ENCODE measurements at places on chromosomes 1 and 21.

GRCh38 chr1:87682565-87682964 is 353.9 kb downstream of the LMO4 start:
- DNase-seq, result no peak

DNA sequence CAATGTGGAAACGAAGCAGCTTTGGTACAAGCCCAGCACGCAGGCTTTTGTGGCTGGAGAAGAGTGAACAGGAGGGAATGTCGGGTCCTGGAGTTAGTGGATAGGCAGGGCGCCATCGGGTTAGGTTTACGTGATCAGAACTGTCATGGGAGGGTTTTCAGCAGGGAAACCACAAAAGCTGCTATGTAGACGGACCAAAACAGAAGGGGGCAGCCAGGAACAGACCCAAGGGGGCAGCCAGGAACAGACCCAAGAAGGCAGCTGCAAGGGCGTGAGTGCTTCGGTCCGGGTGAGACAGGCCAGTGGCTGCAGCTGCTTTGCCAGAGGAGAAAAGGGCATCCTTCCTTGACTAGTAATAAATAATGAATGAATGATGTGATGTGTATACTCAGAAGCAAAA is 77.5 kb upstream of the KIF1B start:
- DNase-seq, result no peak

DNA sequence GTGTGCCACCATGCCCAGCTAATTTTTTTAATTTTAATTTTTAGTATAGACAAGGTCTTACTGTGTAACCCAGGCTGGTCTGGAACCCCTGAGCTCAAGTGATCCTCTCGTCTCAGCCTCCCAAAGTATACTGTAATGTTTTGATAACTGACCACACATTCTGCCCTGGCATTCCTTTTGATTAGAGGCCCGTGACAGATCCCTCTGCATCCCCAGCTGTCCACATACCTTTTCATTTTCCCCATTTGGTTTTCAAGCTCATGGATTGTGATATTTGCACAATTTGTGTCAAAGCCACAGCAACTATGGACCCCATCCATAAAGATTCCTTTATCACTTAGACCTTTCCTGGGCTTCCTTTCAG is 116.8 kb upstream of the ATP1A1 start:
- no peak for DNase-seq

DNA sequence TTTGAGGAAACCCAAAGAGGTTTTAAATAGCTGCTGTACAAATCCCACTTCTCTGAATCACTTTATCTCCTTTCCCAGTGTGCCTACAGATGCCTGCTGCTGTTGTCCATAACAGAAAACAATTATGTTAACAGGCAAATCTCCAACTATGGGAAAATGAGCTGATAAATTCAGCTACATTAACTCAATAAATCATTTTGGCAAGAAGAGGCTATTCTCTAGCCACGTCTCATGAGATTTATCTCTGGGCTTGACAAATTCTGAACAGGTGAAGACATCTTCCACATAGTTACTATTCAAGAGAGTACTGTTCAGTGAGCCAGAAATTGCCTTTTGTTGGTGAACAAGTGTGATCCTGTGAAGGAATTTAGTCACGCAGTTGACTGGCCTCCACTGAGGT is 327.1 kb upstream of the FMN2 start:
- DNase-seq, result no peak

- DNase-seq, result peak; percentile 41
Observed at GRCh38 chr1:38581396-38581795, 278.2 kb downstream of the RRAGC start.

DNA sequence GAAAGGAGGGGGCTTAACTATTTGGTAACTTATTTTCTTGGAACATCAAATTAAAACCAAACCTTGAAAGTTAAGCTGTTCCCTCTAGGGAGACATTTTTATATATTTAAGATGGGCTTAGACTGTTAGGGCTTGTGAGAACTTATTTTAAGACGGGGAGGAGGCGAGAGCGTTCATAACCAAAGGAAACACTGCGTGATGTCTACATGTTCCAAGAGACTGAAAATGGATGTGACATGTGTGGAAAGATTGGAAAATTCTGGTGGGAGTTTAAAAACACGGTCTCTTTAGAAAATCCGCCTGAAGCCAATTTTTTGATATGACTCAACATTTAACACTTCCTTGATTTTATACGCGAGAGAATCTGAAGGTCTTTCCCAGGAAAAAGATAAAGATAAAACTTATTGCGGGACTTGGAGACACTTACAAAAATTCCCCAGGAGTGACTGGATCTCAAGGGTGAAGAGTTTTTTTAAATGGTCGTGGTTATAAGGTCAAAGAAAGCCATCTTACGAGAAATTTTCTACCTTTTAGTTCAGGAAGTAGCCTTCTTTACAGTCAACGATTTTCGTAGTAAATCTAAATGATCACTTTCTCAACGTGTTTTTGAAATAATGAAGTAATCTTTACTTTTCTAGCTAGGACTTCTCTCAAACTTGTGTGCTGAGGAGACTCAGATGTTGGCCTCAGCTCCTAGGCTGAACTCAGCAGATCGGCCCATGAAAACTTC is 828 bp downstream of the PNRC2 start:
- DNase-seq, result no peak

DNA sequence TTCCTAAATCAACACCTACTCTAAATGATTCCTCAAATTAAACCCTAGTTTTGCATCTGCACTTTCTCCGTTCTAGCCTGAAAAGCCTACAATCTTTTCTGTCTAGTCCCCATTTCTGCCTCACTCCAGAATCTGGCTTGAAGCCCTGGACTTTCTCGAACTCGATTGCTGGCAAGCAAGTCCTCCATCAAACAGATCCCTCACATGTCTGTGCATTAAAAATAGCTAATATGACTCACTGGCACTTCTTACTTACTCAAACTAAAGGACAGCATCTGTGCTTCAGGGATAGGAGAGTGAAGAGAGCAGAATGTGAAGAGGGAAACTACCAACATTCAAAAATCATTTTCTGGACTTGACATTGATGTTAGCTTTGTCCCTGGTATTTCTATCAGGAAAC is 51.8 kb upstream of the CXADR start:
- DNase-seq, result no peak

DNA sequence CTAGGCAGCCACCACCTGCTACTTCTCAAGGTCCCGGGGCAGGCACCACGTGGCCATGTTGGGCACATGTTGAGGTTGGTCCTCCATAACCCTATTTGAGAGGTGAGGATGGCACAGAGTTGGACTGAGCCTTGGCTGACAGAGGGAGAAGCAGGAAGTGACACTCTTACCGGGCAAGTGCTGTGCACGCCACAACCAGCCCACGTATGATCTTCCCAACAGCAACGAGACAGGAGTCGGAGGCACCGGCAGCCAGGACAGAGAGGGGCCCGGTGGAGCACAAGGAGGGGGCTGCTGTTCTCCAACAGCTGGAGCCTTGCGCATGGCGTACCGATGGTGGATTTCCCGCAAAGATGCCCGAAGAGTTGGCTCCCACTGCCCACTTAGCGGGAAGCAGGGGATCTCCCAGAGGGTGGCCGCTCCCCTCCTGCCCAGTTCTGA is 3.4 kb downstream of the CLEC20A start:
- no peak for DNase-seq

DNA sequence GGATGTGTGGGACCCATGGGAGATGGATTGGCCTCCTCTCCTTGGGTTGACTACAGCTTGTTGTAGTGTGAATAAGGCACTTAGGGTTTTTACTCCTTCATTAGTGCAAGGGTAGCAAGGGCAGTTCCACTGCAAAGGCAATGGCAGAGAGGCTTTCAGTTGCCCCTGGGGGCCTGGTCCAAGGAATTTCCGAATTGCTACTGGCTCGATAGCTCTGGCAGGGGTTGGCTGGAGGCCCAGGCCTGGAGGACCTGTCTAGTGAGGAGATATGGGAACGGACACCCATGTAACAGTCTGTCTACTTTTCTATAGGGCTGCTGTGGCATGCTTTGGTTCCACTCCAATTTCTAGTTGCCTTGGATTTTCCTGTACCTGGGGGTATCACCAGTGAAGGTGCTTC is 218.9 kb upstream of the C1orf105 start:
- DNase-seq, result no peak

DNA sequence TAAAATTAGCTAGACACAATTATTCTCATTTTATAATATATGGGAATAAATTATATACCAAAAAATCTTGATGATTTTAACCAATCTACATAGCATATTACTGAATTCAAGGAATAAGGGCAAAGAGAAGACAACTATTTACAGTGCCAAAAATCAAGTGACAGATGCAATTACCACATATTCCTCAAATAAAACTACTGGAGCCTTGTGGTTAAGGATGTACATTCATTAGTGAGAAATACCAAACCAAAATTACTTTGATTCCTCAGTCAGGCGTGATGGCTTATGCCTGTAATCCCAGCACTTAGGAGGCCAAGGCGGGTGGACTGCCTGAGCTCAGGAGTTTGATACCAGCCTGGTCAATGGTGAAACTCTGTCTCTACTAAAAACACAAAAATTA is 68.8 kb upstream of the RBM34 start:
- DNase-seq, result no peak

DNA sequence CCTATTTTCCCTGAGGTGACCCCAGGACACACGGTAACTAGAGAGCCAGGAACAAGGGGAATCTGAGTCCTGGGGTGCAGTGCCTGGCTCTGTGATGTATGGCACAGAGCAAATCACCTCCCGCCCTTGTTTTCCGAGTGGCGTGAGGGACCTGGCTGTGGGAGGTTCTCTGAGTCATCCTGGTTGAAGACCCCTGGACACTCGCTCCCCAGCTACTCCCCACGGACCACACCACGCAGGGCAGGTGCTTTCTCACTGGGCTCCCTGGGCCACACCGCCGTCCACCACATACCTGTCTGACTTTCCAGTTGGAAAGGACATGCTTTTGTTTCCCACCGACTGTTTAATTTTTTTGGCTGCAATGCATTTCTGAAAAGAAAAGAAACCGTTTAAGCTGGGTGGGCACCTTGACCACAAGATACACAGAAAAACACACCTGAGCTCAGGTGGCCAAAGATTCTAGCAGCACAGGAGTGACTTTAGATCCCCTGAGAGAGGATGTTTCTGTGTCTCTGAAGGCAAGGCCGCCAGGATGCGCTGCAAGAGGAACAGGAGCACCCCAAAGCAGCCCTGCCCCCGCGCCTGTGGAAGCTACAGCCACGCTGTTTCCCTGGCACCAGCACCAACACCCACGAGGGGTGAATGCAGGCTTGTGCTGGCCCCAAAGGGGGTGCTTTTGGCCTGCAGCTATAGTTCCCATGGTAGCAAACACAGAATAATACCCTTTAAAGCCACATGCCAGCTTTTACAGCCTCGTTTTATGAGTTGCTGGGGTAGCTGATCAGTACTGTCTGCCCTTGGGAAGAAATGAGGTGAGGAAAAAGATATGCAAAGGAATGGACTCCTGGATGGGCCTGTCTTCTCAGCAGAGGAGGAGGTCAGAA is 8.1 kb upstream of the SRM start:
- DNase-seq, result no peak

DNA sequence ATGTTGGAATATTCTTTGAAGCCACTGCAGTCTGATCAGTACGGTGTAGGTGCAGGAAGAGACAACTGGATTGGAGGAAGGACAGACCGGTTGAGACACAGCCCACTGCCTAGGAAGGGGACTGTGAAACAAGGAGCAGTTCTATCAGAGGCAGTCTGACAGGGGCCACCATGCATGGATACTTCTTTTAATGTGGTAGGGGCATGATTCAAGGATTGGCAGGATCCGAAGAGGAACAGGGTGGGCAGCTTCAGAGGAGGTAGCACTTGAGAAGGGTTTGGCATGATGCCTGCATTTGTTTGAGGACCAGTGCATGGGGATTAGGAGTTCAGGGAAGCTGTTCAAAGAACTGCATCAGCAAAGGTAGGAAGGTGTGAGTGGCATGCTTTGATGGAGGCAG is 167.9 kb downstream of the DYRK1A start:
- no peak for DNase-seq

- no peak for DNase-seq
Observed at GRCh38 chr1:205521686-205522085, 17.2 kb downstream of the CDK18 start.

DNA sequence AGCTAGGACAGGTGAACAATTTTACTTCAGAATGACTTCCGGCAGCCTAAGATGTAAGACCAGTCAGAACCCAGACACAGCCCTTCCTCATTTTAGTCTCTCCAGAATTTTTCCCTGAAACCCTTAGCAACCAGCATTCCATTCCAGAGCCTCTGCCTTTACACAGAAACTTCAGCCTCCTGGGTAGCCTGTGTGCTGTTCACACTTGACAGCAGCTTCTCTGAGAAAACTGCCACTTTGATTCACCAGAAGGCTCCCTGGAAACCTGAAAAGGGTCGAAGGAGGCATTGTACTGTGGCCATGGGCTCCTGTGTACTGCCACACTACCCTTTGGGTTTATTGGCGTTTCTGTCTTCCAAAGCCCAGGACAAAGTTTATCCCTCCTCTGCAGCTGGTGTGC is 17.4 kb downstream of the HYI start:
- peak; percentile 34 for DNase-seq

DNA sequence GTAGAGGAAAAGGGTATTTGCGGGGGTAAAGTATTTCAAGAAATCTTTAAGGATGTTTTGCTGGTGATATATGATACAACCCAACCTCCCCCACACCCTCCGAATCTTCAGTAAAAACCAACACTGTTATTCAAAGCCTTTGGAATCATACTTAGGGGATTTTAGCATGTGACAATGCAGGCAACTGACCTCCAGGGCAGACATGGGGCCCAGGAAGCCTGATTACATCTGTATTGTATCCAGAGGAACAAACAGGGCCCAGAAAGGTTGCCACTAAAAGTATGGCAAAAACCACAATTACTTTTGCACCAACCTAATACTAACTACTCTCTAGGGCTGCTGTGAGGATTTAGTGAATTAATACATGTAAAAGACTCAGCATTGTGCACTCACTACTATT is 43.9 kb upstream of the CNN3 start:
- DNase-seq, result no peak

- no peak for DNase-seq
Observed at GRCh38 chr1:41455479-41456332, 28.8 kb downstream of the EDN2 start.

DNA sequence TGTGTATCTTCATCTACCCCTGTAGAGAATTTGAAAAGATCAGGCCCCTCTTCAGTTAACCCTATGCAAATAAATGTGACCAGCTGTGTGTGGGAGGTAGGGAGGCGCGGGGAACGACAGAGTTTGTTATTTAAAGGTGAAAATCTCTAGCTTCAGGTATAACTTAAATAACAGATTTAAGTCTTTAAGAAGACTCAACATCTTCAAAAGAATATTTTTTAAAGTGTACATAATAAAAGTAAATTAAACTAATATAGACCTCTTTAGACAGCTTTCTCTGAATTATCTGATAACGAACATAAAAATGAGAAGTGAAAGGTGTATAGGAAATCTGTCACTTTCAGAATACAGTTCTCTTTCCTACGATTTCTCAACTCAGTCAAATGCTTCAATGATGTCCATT is 16.0 kb downstream of the ANGPTL3 start:
- no peak for DNase-seq
